ENCODE measurements at places on chromosomes 3 and 15.

GRCh38 chr3:102006812-102007485 is 157.6 kb downstream of the NFKBIZ start:
- no peak for DNase-seq

GRCh38 chr3:5123937-5124336 is 1.8 kb downstream of the ARL8B start:
- DNase-seq = no peak

DNA sequence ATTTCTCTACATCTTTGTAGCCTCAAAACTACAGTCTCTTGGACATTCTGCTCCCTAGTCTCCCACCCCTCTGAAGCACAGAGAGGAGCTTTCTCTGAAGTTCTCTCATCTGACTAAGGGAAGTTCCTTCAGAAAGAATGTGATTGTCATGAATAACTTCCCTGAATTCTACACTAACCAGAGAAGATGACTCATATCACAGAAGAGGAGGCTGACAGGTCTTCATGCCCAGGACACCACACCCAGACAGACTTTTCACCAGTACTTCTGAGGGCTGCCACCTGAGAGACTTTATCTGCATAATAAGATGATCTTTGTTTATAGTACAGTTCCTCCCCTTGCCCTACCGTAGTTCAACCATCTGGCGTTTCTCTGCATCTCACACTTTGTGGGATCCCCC is 52.8 kb downstream of the CDIN1 start:
- no peak for DNase-seq

GRCh38 chr15:43268111-43269105 is 1.7 kb upstream of the TGM5 start:
- no peak for DNase-seq

DNA sequence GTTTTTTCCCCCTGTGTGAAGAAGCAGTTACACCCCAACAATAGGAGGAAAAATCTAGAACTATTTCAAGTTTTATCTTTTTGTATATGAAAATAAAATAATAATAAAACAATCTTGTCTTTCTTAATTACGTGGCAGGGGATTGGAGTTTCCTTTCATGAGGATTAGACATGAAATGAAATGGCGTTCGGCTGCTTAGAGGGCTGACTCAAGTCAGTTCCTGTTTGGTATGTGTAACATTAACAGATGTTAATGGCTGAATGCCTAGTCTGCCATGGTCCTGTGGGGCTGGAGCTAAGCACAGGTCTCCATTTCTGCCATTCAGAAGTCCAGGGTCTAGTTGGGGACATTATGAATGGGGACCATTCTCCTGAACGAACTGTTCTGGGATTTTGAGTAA is 3.1 kb upstream of the EXOG start:
- DNase-seq = no peak

DNA sequence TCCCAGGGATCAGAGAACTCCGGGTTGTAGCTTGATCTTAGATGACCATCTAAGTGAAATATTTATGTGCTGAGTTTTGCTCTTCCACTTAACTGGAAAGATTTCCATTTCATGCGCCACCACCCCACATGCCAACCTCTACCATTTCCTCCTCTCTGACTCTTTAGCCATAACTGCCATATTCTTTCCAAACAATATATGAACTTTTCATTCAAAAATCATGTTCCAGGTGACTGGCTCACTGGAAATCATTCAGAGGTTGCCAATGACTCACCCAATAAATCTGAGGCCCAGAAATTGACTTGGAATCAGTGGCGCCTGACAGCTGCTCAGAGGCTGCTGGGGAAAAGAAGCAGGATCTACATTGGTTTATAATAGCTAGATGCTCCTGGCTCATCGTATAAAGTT is 31.6 kb upstream of the FAM174B start:
- DNase-seq = no peak

DNA sequence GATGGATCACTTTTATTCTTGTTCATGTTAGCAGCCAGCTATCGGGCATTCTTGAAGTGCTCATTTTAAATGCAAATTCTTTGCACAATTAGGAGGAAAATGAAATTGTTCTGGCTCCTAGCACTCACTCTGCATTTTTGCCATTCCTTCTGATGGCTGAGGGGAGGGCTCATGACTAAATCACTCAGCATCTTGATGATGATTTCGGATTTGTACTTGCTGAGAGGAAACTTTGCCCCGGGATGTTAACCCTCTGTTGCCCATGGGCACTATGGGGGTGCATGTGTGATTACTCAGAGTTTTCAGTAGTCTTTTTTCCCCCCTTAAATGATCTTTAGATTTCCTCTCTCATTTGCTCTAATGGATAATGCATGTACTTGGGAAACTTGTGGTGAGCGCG is 299.6 kb upstream of the C2CD4B start:
- no peak for DNase-seq

GRCh38 chr3:70138606-70139005 is 139.1 kb downstream of the SAMMSON start:
- no peak for DNase-seq

DNA sequence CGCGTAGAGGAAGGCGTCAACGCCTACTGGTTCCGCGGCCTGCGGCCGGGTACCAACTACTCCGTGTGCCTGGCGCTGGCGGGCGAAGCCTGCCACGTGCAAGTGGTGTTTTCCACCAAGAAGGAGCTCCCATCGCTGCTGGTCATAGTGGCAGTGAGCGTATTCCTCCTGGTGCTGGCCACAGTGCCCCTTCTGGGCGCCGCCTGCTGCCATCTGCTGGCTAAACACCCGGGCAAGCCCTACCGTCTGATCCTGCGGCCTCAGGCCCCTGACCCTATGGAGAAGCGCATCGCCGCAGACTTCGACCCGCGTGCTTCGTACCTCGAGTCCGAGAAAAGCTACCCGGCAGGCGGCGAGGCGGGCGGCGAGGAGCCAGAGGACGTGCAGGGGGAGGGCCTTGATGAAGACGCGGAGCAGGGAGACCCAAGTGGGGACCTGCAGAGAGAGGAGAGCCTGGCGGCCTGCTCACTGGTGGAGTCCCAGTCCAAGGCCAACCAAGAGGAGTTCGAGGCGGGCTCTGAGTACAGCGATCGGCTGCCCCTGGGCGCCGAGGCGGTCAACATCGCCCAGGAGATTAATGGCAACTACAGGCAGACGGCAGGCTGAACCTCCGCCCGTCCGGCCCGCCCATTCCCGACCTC is 4.1 kb downstream of the ISLR2 start:
- DNase-seq = no peak

DNA sequence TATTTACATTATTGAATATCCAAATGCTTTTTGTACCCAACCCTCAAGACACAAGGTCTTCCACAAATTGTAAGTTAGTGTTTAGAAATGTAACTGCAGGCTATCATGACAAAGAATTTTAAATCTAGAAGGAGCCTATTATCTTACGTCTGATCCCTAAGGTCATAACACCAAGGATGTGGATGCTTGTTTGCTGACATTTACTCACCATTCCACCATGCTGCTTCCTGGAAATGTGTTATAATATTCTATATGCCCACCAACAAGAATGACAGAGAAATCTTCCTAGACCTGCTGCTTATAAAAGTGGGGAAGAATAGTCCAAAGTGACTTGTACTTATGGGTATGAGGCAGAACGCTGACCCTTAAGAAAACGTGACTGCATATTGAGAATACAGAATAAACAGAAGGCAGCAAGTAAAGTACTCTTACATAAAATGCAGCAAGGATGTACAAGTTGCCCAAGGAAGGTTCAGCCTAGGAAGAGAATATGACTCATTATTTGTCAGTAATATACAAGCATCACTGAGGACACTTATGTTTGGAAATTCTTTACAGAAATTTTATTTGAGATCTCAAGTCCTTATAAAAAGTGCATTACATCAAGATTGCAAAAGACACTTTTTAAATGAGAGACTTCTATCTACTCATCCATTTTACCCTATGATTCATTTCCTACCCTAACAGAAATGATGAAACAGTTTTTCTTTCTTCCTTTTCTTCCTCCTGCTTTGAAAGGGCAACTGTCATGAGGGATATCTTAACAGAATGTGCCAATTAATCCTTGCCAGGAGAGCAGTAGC is 59.6 kb downstream of the ESYT3 start:
- no peak for DNase-seq

Measured in LNCaP clone FGC (cell line).